Activated CD4-positive, alpha-beta T cell treated with anti-CD3 and anti-CD28 coated beads, Interleukin-2, amount 50 U/mL, for 4 hours (primary cell): ENCODE measurements at places on chromosomes 3 and 15.

DNA sequence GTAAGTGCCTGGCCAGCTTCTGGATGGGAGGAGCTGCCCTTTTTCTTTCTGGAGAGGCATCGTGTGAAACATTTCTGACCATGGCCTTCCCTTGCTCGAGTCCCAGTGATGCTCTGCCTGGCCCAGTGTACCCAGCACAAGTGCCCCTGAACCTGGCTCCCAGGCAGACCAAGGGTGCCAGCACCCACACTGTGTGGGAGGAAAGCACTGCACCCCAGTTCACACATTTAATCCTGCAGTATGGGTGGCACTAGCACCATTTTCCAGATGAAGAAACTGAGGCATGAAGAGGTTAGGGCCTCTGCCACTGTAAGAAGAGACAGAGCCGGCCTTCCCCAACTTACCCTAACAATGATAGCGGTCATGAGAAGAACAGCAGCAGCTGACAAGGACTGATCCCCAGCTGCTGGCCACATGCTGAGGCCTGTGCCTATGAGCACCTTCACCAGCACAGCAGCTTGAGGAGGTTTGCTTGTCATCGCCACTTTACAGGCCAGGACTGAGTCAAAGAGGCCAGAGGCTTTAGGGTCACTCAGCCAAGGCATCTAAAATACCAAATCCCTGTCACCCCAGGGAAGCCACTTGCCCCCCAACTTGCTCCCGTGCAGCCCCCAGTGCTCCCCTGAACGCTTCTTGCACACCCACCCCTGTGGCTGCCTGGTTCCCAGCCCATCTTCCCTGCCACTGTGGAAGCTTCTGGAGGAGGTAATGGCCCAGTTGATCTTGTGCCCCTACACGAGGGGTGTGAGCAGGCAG, 15.0 kb downstream of the PRR23E start:
- no peak for DNase-seq

GRCh38 chr3:150264561-150265279, 143.4 kb upstream of the TSC22D2 start:
- no peak for DNase-seq

GRCh38 chr15:68431037-68431791, 749 bp downstream of the ITGA11 start:
- no peak for DNase-seq

- no peak for DNase-seq
Measured at GRCh38 chr3:30042916-30043555, 563.4 kb upstream of the TGFBR2 start.

DNA sequence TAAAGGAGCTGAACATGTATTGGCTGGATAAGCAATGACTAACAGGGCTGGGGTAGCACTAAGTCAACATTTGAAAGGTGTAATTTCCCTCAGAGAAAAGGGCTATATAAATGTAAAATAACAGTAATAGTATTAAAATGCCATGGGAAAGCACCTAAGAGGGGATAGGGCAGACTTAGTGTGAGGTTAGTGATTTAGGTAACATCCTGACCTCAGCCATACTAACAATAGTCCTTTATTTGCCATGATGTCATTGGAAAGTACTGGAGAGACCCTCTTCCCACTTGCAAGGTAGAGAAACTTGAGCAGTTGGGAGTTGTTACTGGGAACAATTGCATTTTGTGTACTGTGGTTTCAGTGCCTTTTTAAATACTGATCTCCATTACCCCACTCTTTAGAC, 103.4 kb downstream of the LSAMP start:
- DNase-seq = no peak

DNA sequence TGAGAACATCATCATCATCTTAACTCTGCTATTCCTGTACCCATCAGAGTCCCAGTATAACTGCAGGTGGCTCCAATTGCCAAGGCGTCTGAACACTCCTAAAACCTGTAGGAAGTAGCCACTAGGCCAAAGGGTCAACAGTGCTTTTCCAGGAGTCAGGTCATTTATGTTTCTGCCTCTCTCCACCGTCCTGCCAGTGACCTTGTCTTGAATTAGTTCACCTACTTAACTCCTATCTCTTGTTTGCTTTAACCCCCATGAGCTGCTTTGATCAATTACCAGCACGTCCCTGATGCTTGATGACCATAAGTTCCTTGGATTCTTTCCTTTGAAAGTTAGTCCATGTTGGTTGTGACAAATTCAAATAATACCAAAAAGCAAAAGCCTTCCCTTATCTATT, 169.8 kb upstream of the ANKRD28 start:
- DNase-seq = no peak

- DNase-seq = no peak
Measured at GRCh38 chr15:67543348-67543718, 830 bp downstream of the MAP2K5 start.

- no peak for DNase-seq
Measured at GRCh38 chr15:64586984-64587383, 126.6 kb downstream of the ZNF609 start.
